Hair follicular keratinocyte (primary cell): ENCODE measurements at places on chromosomes 3 and 15. TPM values are rescaled to one million over a fixed set of nuclear protein-coding genes. Genes with fewer than 3 reads are reported as not detected.

The SCAANT1 gene
- not detected in 2 replicates for total RNA-seq

The ECE2 gene
- not detected in 2 replicates for total RNA-seq

The PLSCR1 gene
- total RNA-seq: 37.8 and 88.0 TPM in 2 replicates

The HESX1 gene
- total RNA-seq: 0.34 and 0.55 TPM in 2 replicates

The FETUB gene
- not detected in 2 replicates for total RNA-seq
